Stimulated activated CD4-positive, alpha-beta T cell treated with anti-CD3 and anti-CD28 coated beads, TNF-alpha, amount 100 ng/mL, for 4 hours (primary cell): ENCODE measurements at places on chromosomes 12 and 14.

- DNase-seq: no peak
Observed at GRCh38 chr14:93533437-93533836, 102.7 kb downstream of the UNC79 start.

DNA sequence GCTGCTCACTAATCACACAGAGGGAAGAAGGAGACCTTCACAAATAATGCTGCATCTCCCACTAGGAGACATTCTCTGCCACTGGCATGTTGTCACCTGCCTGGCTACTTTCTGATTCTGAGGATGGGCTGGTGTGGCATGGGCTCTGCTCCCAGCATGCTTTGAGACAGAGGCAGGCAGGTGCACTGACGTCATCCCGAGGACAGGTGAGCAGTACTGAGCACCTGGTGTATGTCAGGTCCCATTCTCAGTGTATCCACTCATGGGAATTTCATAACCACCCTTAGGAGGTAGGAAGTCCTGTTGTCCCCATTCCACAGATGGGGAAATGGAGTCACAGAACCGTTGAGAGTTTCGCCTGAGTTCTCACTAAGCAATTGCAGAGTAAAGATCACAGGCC, 597.9 kb downstream of the VRK1 start:
- DNase-seq: no peak

GRCh38 chr12:120849765-120850164, 54.4 kb downstream of the SPPL3 start:
- DNase-seq: no peak

DNA sequence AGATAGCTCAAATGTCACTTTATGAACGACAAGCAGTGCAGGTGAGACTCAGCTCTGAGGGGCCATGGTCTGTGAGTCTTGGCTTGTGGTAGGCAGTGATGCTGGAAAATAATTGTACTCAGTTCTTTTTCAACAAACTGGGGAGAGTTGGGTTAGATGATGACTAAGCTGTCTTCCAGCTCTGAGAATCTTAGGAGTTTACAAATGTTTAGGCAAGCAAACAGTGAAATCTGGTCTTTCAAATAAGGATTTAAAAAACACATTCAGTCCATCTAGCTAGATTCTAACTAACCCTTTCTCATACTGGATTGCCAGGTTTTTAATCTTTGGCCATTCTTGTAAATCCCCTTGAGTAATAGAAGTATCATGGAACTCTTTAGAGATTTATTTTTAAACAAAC, 3.4 kb downstream of the PHC1 start:
- DNase-seq: no peak

- no peak for DNase-seq
Observed at GRCh38 chr12:53857666-53858065, 81.0 kb upstream of the HOXC13 start.

GRCh38 chr12:104792570-104792969, 165.5 kb downstream of the SLC41A2 start:
- no peak for DNase-seq

DNA sequence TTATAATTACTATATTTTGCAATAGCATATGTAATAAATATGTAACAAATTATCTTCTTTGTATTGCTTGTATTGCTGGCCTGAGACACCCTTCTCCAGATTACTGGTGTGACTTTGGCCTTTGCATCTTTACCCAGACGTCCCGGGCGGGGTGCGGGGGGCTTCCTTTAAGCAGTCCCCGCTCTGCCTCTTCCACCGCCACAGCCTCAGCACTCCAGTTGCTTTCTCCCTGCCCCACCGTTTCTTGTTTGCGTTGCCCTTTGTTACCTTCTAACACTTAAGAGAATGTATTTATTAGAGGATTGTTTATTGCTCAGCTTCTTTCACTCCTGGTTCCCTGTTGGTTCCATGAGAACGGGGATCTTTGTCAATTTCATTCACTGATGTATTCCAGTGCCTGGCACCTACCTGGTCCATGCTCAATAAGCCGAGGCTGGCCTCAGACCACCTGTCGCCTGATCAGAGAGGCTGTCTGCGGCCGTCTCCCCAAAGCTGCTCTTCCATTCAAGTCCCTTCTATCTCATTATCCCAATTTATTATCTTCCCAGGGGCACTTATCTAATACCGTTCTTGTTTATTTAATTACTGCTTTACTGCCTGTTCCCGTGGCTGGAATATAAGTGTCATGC, 100.5 kb upstream of the RFLNA start:
- DNase-seq: no peak

DNA sequence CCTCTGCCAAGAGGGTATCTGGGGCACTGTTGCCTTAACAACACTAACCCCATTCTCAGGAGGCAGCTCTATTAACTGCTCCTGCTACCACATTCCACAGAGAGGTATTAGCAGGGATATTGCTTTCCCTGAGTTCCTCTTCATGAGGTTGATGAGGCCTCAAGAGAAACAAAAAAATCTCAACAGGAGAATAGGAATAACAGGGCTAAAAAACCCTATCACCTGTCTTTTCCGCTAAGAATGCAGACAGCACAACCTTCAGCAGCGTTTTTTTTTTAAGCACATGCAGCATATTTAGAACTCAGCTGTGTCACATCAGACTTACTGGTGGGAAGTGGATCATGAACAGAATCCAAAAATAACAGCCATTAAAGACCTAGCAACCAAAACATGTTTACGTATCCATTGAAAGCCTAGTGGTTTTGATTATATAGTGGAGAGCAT, 29.2 kb downstream of the ATF7 start:
- DNase-seq: no peak

DNA sequence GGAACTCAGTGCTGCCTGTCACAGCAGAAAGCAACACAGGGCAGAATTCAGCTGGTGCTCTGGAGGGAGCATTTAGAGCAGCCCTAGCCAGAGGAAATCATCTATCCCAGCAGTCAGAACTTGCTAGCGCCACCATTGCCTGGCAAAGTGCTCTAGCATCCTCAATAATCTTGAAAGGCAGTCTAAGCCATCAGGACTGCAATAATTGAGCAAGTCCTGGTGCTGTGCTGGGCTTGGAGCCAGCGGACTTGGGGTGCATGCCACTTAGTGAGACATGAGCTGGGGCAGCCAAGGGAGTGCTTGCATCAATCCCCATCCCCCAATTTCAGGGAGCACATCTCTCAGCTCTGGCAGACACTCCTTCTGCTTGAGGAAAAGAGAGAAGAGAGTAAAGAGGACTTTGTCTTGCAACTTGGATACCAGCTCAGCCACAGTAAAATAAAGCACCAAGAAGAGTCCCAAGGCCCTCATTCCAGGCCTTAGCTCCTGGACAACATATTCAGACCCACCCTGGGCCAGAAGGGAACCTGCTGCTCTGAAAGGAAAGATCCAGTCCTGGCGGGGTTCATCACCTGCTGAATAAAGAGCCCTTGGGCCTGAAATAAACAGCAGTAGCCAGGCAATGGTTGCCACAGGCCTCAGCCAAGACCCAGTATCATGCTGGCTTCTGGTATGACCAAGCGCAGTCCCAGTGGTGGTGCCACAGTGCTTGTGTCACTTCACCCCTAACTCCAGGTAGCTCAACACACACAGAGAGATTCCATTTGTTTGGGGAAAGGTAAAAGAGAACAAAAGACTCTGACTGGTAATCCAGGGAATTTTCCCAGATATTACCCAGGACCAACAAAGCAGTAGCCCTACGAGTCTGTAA, 44.5 kb upstream of the ZDHHC17 start:
- no peak for DNase-seq

GRCh38 chr12:123449249-123449733, 8.6 kb upstream of the SNRNP35 start:
- no peak for DNase-seq
